ENCODE measurements at places on chromosomes 4 and X.

GRCh38 chr4:152634110-152634760, 45.6 kb downstream of the TMEM154 start:
- no peak for DNase-seq

- DNase-seq, result no peak
These were observed 89.8 kb upstream of the ARMCX2 start for GRCh38 chrX:101749436-101749835.

GRCh38 chr4:99679204-99679603, 21.6 kb upstream of the C4orf54 start:
- DNase-seq, result no peak

GRCh38 chr4:89001647-89002445, 55.1 kb downstream of the FAM13A start:
- no peak for DNase-seq

DNA sequence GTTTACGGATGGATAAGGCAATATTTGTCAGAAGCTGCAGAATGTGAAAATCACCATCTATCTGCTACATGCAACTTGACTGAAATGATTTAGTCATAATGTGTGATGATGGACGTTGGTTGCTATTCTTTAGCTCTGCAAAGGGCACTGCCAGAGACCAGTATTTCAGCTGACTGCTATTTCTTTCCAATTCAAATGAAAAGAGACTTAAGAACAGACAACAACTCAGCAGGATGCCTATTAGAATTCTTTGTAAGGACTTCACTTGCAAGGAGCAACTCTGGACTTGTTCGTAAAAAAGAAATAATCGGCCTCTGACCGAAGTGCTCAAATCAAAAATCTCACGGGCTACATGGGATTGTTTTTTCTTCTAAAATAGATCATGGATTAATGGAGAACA, 262.7 kb downstream of the DHX15 start:
- no peak for DNase-seq

GRCh38 chr4:184538023-184538599, 63.8 kb upstream of the IRF2 start:
- peak; percentile 77 for DNase-seq

- no peak for DNase-seq
These were observed 58.0 kb downstream of the AR start for GRCh38 chrX:67601771-67602170.

DNA sequence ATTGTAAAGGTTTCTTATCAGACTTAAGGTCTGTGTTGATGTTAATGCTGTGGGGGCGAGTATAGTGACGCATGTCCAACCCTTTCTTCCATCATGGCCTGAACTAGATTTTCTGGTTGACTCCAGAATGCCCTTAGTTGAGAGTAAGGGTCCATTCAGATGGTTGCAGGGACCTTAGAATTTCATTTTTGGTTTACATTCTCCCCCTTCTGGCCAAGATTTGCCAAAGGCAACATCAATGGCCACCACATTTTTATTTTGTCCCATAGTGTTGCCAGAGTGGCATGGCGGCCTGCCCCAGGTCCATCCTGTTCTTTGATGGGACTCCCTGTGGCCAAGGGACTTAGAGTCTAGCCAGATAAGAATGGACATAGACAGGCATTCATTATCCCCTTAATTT, 368.5 kb downstream of the GPM6A start:
- DNase-seq, result no peak

GRCh38 chr4:1305261-1305711, 15.6 kb downstream of the MAEA start:
- no peak for DNase-seq

- DNase-seq, result no peak
These were observed 15.3 kb downstream of the INTU start for GRCh38 chr4:127648061-127648460.

DNA sequence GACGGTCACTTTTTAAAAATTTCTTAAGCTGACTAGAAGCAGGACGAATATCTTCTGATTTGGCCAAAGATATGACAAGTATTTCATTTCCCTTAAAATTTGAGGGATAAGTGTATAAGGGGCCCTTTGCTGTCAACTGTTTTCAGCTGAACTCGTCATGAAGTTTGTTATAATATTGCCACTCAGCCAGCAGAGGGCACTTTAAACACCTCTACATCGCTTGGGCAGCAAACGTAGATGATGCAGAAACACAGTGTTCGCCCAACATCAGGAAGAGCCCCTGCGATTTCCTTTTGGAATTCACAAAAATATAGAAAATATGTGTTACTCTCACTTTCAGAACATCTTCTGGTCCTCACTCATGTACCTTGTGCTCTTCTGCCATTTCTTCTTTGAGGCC, 435.7 kb upstream of the FMR1 start:
- no peak for DNase-seq

DNA sequence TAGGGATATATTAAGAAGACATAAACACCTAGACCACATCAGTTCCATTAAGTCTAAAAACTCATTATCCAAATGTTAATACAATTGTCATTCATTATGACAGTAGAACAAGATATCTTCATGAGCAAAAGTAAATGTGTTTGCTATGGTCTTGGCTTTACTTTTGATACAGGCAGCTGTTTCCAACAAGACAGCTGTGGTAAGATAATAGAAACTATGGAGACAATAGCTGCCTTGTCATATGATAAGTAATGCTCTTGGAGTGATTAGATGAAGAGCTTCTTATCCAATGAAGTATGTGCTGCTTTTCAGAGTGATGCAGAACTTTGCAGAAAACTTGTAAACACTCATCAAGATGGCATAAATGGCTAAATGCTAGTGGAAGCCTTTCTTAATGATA, 1066.0 kb downstream of the FSTL5 start:
- DNase-seq, result no peak

DNA sequence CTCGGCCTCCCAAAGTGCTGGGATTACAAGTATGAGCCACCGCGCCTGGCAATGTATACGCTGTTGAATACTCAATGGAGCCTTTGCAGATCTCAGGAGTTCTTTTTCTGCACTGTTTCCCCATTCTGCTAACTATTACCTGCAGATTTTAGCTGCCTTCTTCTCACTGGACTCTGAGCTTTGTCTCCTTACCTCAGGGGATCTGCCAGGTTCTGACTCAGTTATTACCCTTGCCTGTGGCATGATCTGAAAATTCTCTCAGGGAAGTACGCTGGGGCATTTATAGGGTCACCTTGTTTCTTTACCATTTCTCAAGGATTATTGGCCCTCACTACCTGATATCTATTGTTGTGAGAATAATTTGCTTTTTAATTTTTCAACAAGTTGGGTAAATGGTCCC, 56.6 kb upstream of the MAGED1 start:
- no peak for DNase-seq

DNA sequence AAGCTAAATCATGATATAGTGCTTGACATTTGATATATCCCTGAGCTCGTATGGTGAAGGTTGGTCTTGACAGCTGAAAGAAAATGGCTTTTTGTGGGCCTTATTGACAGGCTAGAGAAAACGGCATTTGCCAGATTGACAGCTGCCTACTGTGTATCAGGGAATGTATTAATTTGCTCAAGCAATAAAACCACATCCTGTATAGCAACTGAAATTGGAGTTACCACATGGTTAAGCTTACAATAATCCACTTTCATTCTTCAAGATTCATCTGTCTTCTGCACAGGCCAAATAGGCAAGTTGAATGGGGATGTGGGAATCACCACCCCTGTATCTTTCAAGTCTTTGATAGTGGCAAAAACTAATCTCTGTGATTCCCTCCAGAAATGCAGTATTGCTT, 76.2 kb upstream of the IL2 start:
- no peak for DNase-seq

- no peak for DNase-seq
These were observed 152.1 kb upstream of the MED14 start for GRCh38 chrX:40887476-40887875.

GRCh38 chr4:88860586-88860985, 163.0 kb upstream of the NAP1L5 start:
- DNase-seq, result no peak

- no peak for DNase-seq
These were observed 81.4 kb downstream of the ZAR1 start for GRCh38 chr4:48571471-48571870.

- no peak for DNase-seq
These were observed 226.6 kb downstream of the NLGN4X start for GRCh38 chrX:6002056-6002455.

DNA sequence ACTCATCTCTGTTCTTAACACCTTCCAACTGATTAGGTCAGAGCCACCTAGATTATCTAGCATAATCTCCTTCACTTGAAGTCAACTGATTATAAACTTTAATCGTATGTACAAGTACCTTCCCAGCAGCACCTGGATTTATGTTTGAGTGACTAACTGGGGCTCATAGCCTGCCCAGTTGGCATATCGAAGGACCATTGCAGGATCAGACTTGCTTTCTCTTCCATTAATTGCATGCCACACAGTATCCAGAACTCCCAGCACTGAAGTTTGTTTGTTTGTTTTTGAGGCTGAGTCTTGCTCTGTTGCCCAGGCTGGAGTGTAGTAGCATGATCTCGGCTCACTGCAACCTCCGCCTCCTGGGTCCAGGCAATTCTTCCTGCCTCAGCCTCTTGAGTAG, 27.9 kb downstream of the GRK4 start:
- no peak for DNase-seq

DNA sequence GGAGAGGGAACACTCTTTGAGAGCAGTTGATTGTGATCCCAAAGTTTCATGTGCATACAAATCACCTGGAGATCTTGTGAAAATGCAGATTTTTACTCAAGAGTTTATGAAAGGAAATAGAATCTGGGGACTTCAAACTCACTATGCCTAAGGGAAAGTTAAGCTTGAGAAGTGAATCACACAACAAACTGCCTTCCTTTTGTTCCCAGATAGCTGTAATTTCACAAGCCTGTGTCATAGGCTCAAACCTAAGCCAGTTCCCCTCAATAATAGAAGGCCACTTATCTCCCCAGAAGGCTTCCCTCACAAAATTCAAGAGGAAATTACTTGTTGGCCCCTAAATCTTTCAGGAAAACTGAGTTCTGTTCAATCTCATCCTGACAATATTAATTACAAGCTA, 132.8 kb upstream of the MAGEB16 start:
- DNase-seq, result no peak

- no peak for DNase-seq
These were observed 2.7 kb downstream of the EPHA5 start for GRCh38 chr4:65667506-65668041.

DNA sequence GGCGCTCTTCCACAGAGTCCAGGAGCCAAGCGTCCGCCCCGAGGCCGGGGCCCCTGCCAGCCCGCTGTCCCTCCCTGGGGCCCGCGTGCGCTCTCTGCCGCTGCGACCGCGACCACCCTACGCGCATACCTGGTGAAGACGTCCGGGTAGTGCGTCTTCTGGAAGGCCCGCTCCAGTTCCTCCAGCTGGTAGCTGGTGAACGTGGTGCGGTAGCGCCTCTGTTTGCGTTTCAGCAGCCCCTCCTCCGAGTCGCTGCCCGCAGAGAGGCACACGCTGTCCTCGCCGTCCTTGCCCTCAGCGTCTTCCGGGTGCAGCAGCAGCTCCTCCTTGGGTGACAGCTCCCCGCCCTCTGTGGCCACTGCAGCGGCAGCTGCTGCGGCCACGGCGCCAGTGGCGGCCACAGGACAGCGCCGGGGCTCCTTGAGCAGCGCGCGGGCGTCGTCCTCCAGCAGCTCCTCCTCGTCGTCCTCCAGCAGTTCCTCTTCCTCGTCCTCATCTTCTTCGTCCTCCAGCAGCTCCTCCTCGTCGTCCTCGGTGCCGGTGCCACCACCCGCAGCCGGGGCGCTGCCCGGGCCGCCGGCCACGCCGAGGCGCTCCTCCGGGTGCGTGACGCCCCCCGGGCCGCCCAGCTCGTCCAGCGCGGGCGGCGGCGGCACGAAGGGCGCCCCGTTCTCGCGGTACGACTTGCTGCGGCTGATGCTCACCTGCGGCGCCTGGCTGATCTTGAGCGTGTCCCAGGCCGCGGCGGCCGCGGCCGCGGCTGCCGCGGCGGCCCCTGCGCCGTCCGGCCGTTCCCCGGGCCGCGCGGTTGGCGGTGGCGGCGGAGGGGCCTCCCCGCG, 2.8 kb downstream of the ARX start:
- no peak for DNase-seq

- no peak for DNase-seq
These were observed 51.5 kb upstream of the TRPC3 start for GRCh38 chr4:122003335-122003734.

GRCh38 chrX:133985967-133986683, 731 bp upstream of the GPC3 start:
- DNase-seq, result no peak

DNA sequence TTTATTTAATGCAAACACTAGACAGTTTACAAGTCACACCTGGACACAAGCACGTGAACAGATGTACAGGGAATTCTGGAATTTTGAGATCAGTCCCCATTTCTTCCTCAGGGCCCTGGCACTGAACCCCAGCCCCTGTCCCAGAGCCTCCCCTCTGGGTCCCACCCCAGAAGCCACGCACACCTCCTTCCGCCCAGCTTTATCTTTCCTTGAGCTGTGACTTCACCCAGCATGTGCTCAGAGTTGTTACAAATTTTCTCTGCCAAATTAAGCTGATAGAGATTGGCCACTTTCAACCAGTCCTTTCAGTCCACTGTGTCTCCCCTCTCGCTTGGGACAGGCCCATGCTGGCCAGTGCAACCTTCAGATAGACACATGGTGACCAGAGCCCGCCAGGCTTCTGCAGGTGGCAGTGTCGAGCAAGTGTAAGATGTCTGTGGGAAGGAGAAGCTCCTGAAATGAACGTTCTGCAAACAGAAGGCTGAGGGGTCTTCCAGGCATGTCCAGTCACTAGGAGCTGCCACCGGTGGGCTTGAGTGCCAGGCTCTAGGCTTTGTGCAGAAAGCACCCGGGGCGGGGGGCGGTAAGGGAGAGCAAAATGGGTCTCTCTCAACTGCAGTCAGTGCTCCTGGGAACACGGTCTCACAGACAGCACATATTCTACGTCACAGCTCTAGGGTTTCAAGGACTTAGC, 73.3 kb downstream of the MTMR1 start:
- no peak for DNase-seq

DNA sequence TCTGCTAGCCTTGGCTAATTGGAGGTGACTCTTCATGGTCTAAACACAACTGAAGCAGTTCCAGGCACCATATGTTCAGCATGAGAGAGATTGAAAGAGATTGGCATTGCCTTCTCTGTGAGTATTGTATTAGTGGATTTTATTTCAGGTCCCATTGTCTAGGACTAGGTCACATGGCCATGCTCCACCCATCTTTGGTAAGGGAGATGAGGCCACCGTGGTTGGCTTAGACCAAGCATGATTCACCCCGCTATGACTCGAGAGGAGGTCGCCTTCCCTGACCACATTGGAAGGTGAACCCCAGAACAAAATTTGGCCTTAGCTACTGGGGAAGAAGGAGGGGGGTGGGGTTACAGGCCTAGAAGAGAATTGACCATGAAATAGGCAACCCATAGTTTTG, 109.9 kb upstream of the BCOR start:
- DNase-seq, result no peak

DNA sequence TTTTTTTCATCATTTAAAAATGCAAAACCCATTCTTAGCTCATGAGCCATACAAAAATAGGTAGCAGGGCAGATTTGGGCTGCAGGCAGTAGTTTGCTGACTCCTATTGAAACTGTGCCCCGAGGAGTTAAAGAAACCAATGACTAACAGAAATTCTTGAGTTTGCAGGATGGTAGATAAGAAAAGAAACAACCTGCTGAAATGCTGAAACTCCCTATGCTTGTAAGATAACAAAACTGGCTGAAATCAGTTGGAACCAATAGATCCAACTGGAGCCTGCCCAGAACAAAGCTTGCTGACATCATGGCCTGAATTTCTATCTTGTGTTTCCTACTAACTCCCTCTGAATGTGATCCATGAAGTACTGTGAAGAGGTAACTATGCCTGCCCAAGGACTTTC, 68.6 kb downstream of the ANOS1 start:
- DNase-seq, result no peak
